ENCODE measurements at places on chromosomes 4 and X. TPM values are rescaled to one million over a fixed set of nuclear protein-coding genes. Genes with fewer than 3 reads are reported as not detected.

Gene SUPT20HL2
- total RNA-seq: not detected

- DNase-seq: no peak
Observed at GRCh38 chrX:148271263-148271662, 229.2 kb upstream of the AFF2 start.

Gene REELD1
- not detected for total RNA-seq

GRCh38 chrX:40154853-40155588 is 57.3 kb upstream of the BCOR start:
- no peak for DNase-seq

Gene ZNF630
- not detected for total RNA-seq
